ENCODE measurements at places on chromosomes 12 and 14.

GRCh38 chr12:29907461-29907860, 123.7 kb upstream of the TMTC1 start:
- no peak for DNase-seq

- no peak for DNase-seq
These were observed 20.1 kb upstream of the SLC6A12 start for GRCh38 chr12:234019-234418.

DNA sequence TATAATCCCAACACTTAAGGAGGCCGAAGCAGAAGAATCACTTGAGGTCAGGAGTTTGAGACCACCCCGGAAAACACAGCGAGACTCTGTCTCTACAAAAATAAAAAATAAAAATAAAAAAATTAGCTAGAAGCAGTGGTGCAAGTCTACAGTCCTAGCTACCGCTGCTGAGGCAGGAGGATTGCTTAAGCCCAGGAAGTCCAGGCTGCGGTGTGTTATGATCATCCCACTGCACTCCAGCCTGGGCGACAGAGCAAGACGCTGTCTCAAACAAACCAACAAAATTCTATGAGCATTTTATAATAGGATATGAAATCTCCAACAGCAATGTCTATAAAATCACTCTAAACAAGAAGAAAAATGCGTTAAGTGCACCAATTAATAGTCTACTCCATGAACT, 75.3 kb downstream of the PPP1R12A start:
- no peak for DNase-seq

- DNase-seq = no peak
These were observed 45.4 kb downstream of the EMP1 start for GRCh38 chr12:13241833-13242488.

- DNase-seq = no peak
These were observed 39.2 kb downstream of the SAMD4A start for GRCh38 chr14:54606178-54606577.

DNA sequence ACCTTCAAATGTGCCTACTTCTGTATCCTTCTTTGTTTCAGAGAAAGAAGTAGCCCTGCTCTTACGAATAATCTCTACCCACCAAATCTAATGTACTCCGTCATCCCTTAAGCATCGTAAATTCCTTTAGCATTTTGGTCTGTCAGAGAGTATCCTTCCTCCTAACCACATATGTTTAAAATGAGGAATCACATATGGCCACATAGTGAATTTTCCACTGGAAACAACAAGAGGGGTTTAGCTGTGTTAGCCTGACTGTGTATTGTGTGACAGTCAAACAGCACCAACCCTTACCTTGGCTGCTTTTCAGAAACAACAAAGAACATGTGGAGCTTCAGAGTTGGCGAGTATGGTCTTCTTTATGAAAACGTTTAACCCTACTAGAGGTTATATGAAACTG, 5.5 kb downstream of the LUM start:
- DNase-seq = no peak

DNA sequence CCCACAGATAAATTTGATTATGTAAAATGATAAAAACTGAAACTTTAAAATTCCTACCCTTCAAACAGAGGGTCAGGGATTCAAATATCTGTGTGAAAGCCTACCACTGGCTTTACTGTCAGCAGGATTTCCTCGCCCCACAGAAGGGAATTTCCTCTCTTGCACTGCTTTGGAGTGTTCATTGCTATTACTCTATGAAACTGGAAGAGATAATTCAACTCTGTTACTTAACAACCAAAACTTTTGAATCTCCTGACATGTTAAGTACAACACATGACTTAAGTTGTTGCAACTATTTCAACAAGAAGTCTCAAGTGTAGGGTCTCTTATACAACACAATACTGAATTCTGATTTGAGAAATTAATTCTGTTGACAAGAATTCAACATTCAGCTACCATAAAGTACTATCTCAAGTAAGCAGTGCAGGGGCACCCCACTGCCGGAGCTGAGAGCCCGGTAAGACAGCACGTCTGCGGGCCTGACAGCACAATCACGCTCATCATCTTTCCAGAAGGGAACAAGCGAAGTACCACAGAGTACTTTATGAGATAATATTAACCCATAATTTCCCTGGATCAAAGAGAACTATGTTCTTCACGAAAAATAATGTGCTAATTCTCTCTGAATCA, 22.9 kb downstream of the DICER1 start:
- DNase-seq = no peak

DNA sequence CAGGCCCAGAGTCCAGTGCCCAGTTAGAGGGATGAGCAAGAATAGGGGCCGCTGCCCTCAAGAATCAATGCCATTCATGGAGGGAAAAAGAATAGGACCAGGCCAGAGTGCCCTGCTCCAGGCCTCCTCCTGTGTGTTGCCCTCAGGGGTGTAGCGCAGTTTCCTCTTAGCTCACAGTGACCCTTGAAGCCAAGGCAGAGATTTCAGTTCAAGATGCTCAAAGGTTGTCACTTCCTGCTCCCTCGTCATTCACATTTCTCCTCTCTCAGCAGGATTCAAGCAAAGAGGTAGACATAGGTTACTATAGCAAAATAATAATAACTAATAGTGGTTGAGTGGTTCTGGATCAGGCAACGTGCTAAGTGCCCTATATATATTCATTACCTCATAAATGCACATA, 55.1 kb upstream of the PELI2 start:
- DNase-seq = no peak

DNA sequence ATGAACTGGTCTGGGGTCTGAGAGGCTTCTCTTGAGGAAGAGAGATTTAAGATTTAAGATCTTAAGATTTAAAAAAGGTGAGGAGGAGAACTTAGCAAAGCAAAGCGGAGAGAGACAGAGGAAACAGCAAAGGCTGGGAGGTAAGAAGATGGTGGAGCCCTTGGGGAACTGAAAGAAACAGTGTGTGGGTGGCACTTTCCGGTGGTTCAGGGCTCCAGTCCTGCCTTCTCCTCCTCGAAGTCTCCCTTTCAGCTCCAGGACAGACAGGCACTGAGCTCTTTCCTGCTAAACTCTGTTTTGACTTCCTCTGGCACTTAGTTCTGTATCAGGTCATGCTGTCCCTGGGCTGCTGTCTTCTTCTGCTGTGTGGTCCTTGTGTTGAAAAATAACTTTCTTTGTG, 298.7 kb upstream of the SRRM4 start:
- no peak for DNase-seq

GRCh38 chr12:124562796-124563181, 4.6 kb downstream of the NCOR2 start:
- no peak for DNase-seq

- DNase-seq = no peak
These were observed 14.7 kb downstream of the PTCSC3 start for GRCh38 chr14:36161776-36162175.

GRCh38 chr12:122528992-122529391, 1.9 kb downstream of the KNTC1 start:
- no peak for DNase-seq

- DNase-seq = peak; percentile 74
These were observed at the start of gene PPP1R3E for GRCh38 chr14:23302290-23303225. Gene PPP1R3E, minus strand, starts transcription at chr14:23302859. Its CDS starts 283 bp downstream, at chr14:23302576.

DNA sequence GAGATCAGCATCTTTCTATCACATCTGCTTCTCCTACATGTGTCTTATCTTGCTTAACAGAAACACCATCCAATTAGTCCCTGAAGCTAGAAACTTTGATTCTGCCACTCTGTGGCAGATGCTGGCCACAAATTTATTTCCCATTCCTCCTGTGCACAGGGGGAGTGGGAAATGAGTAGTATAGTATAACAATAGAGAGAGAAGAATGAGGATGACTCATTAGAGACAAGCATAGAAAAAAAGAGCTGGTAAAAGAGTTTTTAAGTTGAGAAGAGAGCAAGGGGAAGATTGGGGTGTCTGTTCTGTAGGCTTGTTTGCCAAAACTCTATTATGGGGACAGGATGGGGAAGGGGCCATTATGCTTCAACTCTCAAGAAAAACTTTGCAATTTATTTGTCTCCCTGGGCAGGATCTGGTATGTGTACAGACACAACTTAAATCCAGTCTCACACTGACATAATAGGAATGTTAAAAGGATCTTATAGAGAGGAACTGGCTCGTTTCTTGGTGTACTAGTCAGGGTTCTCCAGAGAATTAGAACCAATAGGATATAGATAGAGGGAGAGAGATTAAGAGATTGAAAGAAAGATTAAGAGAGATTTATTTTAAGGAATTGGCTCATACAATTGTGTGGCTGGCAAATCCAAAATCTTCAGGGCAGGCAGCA, 142.6 kb upstream of the CPSF6 start:
- DNase-seq = no peak

GRCh38 chr14:100865682-100866591, 37.6 kb downstream of the RTL1 start:
- DNase-seq = no peak

GRCh38 chr14:77883847-77884238, 83.9 kb downstream of the ADCK1 start:
- peak; percentile 46 for DNase-seq

DNA sequence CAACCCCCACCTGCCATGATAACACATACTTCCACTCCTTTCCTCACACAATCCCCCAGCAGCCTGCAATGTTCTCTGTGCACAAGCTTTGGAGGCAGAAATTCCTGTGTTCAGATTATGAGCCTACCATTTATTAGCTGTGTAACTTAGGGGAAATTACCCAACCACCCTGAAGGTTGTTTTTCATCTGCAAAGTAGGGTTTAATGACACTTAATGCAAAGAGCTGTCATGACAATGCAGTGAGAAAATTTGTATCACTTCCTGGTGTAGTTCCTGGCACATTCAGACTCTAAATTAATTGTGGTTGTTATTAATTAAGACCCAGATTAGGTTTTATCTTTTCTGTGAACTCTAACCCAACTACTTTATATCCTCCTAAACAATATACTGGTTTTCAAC, 122.4 kb upstream of the DYRK2 start:
- DNase-seq = no peak

- no peak for DNase-seq
These were observed 127.8 kb downstream of the TSPAN9 start for GRCh38 chr12:3204730-3205531.

DNA sequence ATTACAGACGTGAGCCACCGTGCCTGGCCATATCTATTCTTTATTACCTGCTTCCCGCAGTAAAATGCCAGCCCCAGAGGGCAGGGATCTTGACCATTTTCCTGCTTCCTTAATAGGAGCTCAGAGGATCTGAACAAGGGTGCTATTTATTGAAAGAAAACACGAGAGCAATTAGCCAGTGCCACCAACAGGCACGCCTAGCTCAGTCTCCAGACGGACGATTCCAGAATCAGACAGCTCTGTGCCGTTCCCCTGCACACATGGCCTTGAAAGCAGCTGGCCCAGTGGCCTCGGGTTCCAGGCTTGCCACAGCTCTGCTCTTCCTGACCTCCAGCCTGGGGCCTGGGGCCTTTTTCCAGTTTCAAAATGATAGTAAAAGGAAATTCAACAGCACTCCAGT, 135.2 kb upstream of the RFLNA start:
- no peak for DNase-seq

DNA sequence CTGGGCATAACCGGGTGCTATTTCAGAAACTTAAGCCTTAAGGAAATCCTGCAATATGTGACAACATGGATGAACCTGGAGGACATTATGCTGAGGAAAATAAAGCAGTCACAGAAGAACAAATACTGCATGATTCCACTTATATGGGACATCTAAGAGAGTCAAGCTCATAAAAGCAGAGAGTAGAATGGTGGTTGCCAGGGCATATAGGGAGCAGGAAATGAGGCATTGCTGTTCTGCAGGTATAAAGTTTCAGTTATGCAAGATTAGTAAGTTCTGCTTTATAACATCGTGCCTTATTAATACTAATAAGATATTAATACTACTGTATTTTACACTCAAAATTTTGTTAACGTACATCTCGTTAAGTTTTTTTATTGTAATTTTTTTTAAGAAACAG, 124.2 kb upstream of the ATF1 start:
- DNase-seq = no peak

DNA sequence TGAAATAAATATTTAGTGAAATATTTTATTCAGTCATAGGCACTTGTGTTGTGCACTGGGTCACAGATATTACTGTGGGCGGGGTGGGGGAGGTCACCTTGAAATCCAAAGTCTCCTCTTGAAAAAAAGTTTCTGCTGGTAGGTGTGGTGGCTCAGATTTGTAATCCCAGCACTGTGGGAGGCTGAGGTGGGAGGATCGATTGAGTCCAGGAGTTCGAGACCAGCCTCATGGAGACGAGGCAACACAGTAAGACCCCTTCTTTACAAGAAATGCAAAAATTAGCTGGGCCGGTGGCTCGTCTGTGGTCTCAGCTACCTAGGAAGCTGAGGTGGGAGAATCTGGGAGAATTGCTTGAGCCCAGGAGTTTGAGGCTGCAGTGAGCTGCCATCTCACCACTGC, 913 bp upstream of the C2CD5 start:
- no peak for DNase-seq

DNA sequence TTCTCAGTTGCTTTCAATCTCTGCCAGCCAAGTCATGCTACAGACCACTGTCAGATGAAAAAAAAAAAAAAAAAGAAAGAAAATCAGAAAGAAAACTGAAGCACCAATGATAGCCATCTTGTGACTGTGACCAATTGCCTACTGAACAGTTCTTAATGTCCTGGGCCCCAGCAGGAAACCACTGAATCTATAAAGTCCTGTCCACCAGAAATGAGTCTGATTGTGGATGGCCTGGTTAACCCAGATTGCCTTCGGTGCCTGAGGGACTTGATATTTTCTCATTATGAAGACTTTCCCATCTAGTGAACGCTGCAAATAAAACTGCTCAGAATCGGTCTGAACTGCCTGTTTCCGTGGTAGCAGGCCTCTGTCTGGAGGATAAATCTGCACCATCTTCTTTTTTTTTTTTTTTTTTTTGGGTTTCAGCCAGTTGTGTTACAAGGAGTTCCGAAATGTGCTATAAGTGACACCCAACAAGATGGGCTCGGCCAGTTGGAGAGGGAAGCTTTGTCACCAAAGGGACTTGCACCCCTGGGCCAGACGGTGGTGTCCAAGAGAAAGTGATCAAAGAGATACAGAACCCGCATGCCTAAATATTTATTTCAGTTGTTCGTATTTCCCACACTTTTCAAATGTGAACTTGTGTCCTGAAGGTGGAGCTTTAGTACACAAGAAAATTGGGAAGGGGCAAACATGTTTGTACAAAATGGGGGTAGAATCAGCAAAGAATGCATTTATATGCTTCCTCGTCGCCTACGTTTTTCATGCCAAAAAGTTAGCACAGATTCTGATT, 3.0 kb upstream of the PLXNC1 start:
- peak; percentile 76 for DNase-seq

GRCh38 chr12:5078423-5078822, 34.7 kb downstream of the KCNA5 start:
- DNase-seq = no peak
